ENCODE measurements at places on chromosomes 1 and 21.

GRCh38 chr1:6456800-6457466, 9.0 kb downstream of the TNFRSF25 start:
- no peak for DNase-seq

GRCh38 chr1:168634951-168635532, 58.6 kb downstream of the XCL1 start:
- DNase-seq, result no peak

DNA sequence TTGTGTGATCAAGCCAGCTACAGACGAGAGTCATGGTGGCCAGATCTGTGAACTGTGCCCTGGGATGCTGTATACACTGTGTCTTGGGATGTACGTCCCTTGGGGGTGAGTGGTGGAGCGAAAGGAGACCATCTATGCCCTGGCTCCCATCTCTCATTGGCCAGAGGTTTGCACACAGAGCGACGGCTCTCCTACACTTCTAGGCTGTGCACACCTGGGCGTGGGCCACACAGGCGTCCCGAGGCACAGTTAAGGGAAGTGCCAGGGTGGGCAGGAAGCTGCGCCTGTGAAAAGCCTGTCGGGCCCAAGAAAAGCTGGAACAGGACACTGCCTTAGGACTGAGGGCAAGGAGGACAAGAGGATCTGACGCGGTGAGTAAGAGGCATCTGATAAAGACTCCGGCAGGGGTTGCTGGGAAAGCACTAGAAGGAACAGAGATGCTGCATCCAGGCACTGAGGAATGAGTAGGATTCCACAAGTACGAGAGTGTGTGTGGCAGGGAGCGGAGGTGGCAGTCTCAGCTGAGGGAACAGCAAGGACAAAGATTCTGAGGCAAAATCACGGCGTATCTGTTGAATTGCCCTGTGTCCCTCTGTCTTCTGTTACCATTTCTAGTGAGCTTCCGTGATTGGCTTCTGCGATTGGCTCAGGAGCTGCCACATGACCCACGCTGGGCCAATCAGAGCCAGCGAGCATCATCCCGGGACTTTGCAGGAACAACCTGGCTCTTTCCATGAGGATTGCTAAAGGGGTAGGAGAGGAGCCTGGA, 67.9 kb upstream of the ZBTB40 start:
- no peak for DNase-seq

DNA sequence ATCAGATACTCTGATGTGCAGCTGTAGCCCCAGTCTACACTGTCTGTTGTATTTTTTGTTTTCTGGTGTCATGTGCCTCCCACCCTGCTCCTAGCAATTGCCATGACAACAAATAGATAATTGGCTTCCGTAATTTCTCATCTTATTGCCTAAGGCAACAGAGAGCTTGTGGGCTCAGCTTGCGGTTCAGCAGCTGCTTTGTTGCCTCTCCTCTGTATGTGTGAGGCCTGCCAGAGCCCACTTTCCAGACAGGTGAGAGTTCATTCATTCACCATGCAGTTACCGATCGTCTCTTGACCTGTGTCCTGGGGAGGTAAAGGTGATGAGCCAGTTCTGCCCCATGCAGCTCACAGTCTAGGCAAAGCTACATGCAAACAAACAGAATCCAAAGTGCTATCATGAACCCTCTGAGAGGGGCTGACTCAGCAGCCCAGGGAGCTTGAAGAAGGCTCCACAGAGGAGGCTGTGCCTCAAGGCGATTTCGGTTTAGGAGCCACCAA, 11.9 kb downstream of the LGALS8 start:
- DNase-seq, result no peak

- no peak for DNase-seq
These were observed 6.6 kb upstream of the NHLH1 start for GRCh38 chr1:160360227-160360695.

DNA sequence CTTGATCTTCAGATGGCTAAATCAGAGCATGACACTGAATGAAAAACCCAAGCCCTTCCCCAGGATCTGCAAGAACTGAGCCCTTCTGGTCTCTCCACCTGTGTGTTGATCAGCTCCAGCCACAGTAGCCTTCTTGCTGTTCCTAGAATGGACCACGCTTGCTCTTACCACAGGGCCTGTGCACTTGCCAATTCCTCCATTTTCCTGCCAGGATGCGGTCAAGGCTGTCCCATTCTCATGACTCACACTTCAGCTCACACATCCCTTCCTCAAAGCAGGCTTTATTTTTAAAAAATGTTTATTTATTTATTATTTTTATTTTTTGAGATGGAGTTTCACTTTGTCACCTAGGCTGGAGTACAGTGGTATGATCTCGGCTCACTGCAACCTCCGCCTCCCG, 43.6 kb upstream of the GRHL3 start:
- DNase-seq, result no peak

GRCh38 chr1:198927129-198927528, 288.3 kb downstream of the PTPRC start:
- no peak for DNase-seq

GRCh38 chr1:160400223-160400645, at the start of gene VANGL2:
Gene VANGL2, plus strand, starts transcription at chr1:160400564. Its CDS starts 15,274 bp downstream, at chr1:160415838.
- DNase-seq, result peak; percentile 51

DNA sequence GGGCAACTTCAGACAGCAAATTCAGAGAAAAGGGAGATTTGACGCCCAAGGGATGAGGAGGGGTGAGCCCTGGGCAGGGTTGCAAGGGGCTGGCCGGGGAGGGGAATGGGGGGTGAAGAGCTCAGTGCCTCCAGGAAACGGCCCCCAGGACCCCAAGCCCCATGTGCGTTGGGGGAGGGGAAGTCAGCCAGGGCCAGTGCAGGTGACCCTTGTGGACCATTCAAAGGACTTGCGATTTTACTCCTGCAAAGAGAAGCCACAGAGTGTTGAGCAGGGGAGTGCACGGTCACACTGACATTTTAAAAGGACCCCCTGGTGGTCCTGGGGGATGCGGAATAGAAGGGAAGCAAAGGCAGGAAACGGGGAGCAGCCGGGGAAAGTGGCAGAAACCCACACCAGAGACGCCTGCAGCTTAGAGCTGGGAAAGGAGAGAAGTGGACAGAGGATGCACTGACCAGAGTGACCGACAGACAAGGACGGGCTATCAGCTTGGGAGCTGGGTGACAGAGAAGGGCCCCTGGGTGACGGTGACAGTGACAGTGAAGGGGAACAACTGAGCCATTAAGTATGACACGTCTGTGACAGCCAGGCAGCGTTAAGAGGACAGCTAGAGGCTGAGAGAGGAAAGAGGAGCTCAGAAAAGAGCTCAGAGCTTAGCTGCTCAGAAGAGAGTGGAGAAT, 54.0 kb upstream of the TMEM51 start:
- DNase-seq, result no peak

DNA sequence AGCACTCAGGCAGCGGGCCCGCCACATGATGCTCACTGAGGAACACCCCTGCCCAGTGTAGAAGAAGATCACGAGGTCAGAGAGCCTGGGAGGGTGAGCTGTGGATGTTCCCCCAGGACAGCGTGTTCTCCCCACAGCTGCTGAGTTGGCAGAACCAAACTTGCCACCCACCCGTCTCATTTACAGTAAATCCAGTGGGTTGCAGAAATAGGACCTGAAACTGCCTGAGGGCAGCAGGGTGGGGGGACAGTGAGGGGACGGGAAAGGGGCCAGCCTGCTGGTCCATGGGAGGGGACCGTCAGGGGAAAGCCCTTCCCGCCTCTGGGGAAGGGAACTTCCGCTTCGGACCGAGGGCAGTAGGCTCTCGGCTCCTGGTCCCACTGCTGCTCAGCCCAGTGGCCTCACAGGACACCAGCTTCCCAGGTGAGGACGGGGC, at the start of gene C1QB:
Gene C1QB, plus strand, starts transcription at position 356 of the 436 bp plus-strand sequence. CDS start 6,227 bp downstream, outside the sequence.
- DNase-seq, result no peak

- no peak for DNase-seq
These were observed 96.0 kb downstream of the PGBD5 start for GRCh38 chr1:230330157-230330556.

DNA sequence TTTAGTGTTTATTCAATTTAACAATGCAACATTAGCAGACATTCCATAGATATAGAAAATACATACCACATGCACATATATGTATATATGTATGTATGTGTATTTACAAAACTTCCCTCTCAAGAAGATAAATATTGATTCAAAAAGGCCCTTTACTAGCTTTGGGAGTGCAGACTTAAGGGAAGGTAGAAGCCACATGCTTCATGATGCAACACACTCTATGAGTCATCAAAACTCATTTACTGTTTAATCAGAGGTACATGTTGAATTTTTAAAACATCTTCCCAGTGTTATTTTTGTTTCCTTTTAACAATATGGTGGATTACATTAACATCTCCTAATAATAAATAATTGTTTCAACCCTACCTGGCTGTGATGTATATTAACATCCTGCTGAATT, 61.4 kb upstream of the KIRREL1 start:
- no peak for DNase-seq

- DNase-seq, result no peak
These were observed 36.3 kb downstream of the EDN2 start for GRCh38 chr1:41447995-41448770.

DNA sequence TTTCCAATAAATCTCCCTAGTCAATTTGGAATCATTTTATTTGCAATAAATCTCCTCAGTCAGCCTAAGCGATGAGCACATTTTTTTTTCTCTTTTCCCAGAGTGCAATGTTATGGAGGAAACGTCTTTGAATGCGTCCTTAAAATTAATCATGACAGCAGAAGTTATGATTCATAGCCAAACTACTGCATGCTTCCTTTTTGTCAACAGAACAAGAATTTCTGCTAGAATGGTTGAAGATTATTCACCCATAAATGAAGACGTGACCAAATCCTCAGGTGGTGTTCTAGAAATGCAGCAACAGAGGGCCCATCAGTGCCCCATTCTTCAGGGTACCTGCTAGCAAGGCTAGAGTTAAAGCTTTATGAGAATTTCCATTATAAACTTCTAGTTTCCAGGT, 407.9 kb upstream of the PKN2 start:
- no peak for DNase-seq

GRCh38 chr1:187509091-187509490, 680.3 kb downstream of the PLA2G4A start:
- no peak for DNase-seq

DNA sequence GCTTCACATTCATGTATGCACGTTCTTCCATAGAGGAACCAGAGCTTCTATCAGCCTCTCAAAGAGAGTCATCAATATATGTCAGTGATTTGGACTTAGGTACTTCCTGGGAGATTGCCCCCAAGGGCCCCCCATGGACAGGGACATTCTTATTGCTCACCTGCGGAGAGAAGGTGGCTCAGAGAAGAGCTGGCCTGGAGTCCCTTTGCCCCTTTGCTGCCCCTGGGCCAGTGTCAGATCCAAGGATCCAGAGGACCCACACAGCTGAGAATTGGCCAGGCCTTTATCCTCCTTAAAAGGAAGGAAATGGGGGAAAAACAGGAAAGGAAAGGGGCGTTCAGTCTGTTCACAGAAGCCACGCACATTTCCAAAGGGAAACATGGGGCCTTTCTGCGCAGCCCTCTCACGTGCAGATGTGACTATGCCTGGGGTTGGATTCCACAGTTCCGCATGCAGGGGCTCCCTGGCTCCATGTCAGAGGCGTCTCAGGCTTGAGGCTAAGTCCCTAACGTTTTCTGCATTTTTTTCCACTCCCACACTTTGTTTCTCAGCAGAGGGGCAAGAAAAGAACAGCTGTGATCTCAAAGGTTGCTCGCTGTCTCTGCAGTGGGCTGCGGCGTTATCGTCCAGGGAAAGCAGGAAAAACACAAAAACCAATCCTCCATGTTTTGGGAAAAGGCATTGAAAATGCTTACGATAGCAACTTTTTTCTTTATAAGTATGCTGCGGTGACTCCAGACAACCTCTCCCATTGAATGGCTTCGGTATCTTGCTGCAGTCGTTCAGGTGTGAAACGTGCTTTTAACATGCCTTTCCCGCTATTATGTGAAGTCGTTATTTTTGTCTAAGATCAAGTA, 5.9 kb downstream of the C1orf226 start:
- DNase-seq, result no peak

GRCh38 chr1:152743371-152744145, 14.3 kb upstream of the KPRP start:
- no peak for DNase-seq

- no peak for DNase-seq
These were observed 4.6 kb downstream of the SNX27 start for GRCh38 chr1:151616505-151616849.

DNA sequence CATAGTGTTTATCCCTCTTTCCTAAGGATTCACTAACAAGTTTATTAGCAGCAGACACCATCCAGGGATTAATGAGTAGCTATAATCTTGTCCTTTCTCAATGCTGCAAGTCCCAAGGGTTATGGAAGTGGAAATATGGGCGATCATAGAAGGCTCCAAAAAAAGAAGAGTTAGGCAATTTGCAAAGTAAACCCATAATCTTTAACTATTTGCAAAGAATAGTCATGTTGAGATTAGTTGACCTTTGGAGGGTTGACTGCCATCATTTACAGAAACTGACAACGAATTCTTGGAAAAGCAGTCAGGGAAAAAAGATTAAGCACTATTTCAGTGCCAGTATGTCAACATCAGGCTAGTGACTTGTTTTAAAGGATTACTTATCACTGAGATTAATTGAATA, 169.9 kb downstream of the KCNT2 start:
- DNase-seq, result no peak

DNA sequence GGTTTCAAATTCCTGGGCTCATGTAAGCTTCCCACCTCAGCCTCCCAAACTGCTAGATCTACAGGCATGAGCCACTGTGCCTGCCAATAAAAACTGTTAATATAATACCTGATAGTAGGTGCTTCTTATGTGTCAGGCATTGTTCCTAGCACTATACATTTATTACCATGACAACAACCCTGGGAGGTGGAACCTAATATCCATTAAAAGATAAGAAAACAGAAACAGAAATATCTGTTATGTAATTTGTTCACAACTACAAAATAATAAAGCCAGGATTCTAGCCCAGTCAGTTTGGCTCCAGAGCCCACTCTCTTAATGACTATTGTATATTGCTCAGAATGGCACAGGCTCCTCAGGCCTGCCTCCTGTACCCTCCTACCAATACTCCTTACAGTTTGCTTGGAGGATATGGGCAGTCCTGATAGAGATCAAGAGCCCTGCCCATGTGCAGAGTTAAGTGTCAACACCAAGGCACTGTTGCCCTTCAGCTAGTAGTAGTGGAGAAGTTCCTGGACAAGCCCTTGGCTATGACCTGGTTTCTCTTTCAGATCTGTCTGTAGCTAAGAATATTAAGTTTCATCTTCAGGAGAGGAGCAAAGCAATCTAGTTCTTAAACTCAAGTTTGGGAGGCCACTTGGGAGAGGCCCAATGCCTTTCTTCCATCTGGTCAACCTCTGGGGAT, 22.4 kb downstream of the RPL5 start:
- no peak for DNase-seq

- DNase-seq, result no peak
These were observed 23.9 kb downstream of the ITSN1 start for GRCh38 chr21:33666153-33666552.
